ENCODE measurements at places on chromosomes 11 and 22.

GRCh38 chr11:20353829-20354434 lies 9.6 kb upstream of the HTATIP2 start:
- DNase-seq, result no peak

GRCh38 chr22:17380359-17381087 lies 11.3 kb downstream of the CECR2 start:
- DNase-seq, result no peak

- no peak for DNase-seq
These were observed 5.4 kb upstream of the SAC3D1 start for GRCh38 chr11:65035579-65035978.

- no peak for DNase-seq
These were observed 192.2 kb downstream of the MIAT start for GRCh38 chr22:26849575-26849974.

DNA sequence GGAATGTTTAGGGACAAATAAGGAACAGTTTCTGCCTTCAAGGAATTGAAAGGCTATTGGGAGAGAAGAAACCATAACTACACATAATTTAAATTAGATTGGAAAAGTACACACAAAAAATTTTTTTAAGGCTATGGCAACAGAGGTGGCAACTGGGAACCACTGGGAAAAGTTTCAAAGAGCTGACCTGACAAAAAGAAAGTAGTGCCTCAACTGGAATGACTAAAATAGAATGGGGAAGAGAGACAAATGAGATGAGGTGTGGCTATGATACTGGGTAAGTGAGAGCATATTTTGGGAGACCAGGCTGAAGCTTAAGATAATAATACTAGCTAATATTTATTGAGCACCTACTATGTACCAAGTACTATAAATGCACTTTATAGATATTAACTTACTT lies 2.9 kb upstream of the AKIP1 start:
- no peak for DNase-seq

GRCh38 chr22:46557736-46558480 lies 20.5 kb upstream of the CELSR1 start:
- no peak for DNase-seq

DNA sequence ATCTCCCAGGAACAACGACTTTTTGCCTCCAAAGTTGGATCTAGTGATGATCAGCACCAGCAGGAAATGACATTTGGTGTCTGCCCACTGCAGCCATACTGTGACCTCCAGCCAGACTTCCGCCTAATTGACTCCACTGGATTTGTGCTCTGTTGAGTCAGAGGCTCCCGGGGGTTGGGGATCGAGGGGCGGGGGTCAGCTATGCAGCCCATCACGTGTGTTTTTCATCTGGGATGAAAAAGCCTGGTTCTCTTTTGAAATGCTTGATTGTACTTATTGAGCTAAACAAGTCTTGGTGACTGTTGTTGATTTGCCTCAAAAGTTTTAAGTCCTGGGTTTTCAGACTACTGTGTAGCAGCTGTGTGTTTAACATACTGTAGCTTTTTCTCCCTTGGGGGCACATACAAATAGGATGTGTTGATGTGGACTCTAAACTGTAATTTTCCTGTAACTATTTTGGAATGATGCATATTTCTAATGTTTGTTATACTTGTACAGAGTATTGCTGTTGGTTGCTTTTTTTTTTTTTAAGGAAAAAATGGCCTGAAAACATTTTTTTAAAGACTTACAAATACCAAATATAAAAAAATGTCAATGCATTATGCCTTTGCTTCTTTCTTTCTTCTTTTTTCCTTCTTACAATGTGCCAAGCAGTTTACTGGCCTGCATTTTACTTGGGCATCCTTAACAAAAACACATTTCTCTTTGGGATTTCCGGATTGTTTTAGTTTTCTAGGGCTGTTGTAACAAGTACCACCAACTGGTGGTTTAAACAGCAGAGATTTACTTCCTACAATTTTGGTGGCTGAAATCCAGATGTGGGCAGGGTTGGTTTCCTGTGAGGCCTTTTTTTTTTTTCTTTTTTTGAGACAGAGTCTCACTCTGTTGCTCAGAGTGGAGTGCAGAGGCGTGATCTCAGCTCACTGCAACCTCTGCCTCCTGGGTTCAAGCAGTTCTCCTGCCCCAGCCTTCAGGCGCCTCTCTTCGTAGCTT lies 46.1 kb upstream of the OR4B1 start:
- DNase-seq, result no peak

DNA sequence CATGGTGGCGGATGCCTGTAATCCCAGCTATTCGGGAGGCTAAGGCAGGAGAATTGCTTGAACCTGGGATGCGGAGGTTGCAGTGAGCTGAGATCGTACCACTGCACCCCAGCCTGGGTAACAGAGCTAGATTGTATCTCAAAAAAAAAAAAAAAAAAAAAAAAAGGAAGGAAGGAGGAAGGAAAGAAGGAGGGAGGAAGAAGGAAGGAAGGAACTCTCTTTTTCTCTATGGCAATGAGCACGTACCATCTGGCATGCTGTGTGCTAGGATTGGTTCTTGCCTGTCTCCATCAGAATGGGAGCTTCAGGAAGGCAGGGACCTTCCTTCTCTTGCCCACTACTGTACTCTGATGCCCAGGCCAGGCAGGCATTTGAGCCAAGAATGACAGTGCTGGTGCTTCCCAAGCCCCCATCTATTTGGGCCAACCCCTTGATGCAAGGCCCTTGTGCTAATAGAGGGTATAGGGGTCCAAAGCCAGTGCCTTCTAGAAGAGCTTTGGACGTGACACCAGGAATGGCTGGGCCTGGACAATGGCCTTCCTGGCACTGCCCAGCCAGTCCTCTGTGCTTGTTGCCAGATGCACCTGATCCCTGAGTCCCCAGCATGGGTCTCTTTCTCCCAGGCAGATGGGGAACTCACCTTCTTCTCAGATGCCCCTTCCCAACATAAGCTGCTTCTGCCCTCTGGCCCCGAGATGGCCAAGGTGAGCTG lies 10.6 kb upstream of the DGCR8 start:
- DNase-seq, result no peak

DNA sequence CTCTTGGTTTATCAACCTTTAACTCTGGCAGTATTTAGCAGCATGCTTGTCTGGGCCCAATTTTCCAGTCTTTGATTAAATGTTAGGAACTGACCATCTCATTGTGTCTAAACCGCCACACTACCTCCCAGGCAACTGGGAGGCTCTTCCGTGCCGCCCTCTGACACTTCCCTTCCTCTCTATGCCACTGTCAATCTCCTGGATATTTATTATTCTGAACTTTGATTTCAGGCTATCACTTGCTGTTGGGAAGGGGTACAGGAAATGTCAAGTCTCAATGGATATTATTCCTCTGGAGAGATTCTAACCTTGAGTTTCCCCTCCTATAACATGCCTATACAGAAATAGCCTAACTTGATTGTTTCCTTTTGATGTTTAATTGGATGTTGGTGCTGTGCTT lies 222.9 kb upstream of the NARS2 start:
- DNase-seq, result no peak

DNA sequence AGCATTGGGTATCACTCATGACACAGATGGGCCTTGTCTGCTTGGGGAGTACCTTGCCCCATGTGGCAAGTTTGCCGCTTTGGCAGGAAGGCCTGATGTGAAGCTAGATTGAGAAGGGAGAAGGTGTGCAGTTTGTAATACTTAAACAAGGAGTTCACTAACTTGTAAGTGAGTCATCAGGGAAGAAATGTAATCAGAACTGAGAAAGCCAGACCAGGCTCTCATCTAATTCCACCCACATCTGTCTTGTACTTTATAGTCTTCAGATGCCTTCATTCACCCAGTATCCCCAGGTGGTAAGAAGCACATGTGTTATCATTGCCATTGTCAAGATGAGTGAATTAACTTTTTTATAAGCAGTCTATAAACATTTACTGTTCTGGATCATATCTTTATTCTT lies 116.0 kb upstream of the DDI1 start:
- no peak for DNase-seq
